ENCODE measurements at places on chromosomes 4 and X.
A peak's percentile ranks its signal among the peaks of the same experiment; 100 is the strongest.

GRCh38 chrX:88244066-88244465, 503.0 kb upstream of the CPXCR1 start:
- no peak for DNase-seq

- peak; percentile 94 for DNase-seq
Observed at GRCh38 chr4:152972821-152973628, 36.9 kb downstream of the FHDC1 start.

DNA sequence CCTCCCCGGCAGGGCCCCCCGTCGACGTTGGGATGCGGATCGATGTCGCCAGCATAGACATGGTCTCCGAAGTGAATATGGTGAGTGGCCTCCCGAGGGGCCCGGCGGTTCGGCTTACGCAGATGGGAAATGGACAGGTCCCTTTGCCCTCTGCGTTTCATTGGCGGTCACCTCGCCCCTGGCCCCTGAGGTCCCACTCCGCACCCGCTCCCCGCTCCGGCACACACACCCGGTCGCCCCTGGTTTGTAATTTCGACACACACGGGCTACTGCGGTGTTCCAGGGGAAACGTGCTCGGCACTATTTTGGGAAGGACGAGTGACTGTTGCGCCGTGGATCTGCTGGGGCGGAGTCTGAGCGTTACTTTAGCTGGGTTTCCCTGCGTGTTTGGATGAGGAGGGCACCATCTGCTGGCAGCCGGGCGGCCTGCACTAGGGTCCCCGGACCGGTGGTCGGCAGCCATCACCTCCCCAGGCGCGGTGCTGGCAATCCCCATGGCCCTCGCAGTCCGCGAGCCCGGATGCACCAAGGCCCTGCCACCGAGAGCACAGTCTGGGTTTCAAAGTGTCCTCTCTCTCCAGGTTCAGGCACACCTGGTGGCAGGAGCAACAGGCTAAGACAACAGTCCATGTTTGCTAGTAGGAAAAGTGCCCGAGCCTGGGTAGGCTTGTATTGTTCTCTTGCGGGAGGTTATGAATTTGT, 1.2 kb downstream of the GABRB1 start:
- DNase-seq, result peak; percentile 42

DNA sequence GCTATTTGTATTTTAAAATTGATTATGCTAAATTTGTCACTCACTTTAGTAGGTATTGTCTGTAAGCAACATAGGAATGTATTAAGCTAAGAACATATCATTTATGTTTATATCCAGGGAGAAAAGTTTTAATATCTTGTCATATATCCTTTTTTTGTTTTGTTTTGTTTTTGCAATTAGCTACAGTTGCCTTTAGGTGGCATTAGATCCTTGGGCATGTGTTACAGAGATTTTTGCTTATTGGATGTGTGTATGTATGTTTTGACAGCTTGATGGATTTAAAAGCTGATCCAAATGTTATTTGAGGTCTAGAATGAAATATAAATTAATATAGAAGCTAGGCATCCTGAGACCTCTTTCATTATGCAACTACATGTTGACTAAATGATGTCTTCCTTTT, 36.1 kb upstream of the OTUD4 start:
- peak; percentile 44 for DNase-seq

DNA sequence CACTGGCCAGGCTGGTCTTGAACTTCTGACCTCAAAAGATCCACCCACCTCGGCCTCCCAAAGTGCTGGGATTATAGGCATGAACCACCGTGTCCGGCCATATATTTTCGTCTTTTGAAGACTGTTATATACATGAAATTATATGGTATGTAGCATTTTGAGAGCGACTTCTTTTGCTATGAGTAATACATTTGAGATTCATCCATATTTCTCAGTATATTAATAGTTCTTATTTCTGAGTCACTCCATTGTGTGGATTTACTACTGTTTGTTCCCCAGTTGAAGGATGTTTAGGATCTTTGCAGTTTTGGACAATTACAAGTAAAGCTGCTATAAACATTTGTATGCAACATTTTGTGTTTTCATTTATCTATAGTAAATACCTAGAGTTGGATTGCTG, 34.9 kb downstream of the GNL3L start:
- DNase-seq, result peak; percentile 53

DNA sequence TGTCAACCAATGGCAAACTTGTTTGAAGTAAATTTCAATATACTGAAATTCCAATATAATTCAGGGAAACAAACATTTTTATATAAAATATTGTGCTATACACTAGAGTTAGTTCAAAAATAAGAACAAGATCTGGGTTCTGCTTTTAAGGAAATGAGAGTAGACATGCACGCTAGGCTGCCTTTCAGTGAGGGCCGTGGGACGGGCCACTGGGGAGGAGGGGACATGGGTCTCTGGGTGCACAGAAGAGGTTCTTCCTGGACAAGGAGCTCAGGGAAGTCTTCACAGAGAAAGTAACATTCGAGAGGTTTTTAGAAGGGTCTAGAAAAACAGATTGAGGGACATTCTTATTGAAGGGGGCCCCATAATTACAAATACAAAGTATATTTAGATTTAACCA, 64.4 kb downstream of the SHROOM3 start:
- DNase-seq, result no peak
